Adipocyte (in vitro differentiated cells): ENCODE measurements at places on chromosomes 11 and 22.

DNA sequence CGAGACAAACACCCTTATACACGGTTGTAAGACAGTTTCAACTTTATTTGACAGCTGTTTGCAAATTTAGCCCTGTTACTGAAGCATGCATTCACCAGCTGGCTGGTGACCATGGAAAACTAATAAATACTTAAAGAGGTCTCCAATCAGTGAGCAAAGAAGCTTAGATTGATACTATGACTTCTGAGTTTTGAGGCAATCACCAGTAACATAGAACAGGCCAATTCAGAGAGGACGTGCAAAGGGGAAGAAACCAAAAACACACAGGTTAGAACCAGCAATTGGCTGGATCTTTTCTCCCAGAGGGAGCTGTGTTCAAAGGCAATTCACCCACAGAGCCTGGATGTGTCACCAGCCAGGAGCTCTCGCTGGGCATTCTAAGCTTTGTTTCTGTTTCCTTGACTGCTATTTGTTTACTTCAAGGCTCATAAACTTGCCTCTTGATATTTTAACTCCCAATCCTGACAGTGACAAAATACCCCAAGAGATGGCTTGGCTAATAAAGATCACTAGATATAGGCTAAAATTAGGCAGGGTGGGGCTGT is 113.6 kb upstream of the MTMR2 start:
- no peak for DNase-seq

DNA sequence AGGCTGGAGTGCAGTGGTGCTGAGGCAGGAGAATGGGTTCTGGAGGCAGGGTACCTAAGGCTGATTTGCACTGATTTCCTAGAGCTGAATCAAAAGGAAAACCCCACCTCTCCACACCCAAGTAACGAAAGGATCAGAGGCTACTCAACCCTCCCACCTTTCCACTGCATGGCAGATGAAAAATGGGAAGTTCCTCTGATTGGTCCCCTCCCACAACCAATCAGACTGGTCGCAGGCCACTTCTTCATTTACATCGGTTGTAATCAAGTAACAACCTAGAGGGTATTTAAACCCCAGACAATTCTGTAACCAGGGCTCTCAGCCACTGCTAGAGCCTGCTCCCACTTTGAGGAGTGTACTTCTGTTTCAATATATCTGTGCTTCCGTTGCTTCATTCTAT is 18.6 kb upstream of the PARVB start:
- DNase-seq, result no peak

- no peak for DNase-seq
Observed at GRCh38 chr11:10935015-10935559, 77.2 kb upstream of the ZBED5 start.

GRCh38 chr11:134453441-134453840 is 41.4 kb upstream of the B3GAT1 start:
- no peak for DNase-seq

- DNase-seq, result no peak
Observed at GRCh38 chr22:31752096-31752847, 1.5 kb upstream of the DEPDC5 start.

DNA sequence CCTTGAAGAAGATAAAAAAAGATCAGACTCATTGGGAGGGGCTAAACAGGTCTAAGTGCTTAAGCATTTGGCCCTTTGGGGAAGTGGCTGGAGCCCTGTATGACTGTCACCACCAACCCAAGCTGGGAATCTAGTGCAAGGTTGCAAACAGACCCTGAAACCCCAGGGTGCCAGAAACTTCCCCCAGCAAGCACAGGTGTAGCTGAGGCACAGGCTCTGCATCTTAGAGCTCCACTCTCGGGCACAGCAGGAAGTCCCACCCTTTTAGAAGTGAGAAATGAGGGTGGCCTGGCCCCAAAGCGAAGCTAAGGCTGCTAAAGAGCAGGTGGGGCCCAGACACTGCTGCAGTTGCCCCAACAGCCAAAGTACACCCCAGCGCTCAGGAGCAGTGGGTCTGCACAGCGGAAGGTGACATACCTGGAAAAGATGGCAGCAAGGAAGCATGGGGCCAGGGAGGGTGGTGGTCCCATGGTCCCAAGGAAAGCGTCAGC is 5.8 kb upstream of the KDM2A start:
- DNase-seq, result no peak

- DNase-seq, result peak; percentile 65
Observed at GRCh38 chr11:6576471-6577373, 26.7 kb downstream of the RRP8 start.

- no peak for DNase-seq
Observed at GRCh38 chr22:50225200-50225969, 19.4 kb downstream of the TUBGCP6 start.

- DNase-seq, result peak; percentile 77
Observed at GRCh38 chr11:108302121-108302785, 79.4 kb downstream of the ATM start.

- DNase-seq, result no peak
Observed at GRCh38 chr11:47212938-47213337, 1.8 kb upstream of the DDB2 start.

DNA sequence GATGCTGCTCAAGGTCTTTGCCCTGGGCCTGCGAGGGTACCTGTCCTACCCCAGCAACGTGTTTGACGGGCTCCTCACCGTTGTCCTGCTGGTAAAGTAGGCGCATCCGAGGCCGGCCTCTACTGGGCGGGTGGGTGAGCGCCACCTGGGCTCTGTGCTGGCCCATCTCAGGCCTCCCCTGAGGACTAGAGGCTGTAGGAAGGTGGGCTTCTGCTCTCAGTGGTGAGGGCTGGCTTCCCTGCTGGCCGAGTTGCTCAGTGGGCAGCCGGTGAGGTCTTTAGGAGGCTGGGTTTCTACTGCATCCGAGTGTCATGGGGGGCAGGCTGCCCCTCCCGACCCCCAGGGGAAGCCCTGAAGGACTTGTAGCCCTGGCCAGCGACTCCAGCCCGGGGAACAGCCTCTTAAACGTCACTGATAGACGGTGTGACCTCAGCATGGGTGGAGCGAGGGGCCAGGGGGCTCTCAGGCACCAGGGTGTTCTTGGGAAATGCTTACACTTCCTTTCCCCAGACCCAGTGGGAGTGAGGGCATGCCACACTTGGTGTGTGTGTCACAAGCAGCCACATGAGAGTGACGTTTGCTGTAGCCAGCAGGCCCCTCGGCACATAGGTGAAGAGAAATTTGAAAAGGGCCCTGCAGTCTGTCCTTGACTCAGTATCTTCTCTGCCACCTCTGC is 30.3 kb downstream of the TPCN2 start:
- DNase-seq, result no peak

DNA sequence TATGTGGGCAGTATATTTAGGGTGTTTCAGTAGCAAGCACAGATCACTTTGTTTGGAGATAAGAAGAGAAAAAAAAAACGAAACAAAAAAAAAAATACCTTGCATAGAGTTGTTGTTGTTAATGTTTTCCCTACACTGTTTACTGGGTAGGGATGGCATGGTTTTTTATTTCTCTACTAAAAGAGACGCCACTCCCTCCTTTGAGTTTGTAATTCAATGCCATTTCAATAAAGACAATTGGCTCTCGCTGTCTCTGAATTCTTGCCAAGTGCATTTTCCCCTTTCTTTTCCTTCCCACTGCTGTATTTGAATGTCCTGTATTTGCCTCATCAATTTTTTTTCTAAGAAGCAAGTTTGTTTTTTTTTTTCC is 213.9 kb upstream of the UBASH3B start:
- peak; percentile 7 for DNase-seq

DNA sequence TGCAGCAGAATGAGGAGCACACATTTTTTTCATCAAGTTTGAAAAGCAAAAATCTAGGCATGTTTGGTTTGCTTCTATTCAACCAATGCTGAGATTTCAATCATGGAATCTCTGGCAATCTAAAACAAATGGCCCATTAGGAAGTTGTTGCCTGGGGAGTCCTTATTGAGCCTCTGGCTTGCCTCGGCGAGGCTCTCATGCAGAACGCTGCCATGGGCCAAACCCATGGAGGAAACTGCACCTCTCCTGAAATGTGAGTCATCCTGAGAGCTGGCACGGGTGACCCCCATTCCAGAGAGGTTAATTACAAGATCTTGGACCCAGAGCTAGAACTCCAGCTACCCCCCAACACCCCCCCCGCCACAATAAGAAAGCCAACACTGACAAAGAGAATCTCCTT is 80.7 kb downstream of the MN1 start:
- DNase-seq, result peak; percentile 61

DNA sequence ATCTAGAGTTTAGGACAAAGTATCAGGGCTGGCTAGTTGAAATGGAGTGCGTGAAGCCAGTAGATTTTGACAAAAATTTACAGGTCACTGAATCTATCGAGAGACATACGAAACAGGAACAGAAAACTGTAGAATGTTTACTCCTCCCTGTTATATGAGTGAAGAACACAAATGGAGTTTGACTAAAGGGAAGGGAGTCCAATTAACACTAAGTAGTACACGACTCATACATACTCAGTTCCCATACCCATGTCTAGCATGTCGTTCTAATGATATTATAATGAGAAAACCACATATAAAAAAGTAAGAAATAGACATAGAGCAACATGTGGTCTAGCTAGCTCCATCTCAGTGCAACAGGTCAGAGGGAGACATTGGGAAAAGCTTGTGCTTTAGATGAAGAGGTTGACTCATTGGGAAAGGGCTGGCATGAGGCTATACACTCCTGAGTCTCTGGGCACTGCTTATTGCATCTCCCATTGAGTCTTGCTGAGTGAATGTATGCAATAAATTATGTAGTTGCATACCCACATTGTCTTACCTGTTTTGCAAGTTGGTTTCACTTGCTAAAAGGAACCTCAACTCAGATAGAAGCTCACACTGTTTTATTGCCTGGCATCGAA is 43.5 kb downstream of the CD44 start:
- no peak for DNase-seq

DNA sequence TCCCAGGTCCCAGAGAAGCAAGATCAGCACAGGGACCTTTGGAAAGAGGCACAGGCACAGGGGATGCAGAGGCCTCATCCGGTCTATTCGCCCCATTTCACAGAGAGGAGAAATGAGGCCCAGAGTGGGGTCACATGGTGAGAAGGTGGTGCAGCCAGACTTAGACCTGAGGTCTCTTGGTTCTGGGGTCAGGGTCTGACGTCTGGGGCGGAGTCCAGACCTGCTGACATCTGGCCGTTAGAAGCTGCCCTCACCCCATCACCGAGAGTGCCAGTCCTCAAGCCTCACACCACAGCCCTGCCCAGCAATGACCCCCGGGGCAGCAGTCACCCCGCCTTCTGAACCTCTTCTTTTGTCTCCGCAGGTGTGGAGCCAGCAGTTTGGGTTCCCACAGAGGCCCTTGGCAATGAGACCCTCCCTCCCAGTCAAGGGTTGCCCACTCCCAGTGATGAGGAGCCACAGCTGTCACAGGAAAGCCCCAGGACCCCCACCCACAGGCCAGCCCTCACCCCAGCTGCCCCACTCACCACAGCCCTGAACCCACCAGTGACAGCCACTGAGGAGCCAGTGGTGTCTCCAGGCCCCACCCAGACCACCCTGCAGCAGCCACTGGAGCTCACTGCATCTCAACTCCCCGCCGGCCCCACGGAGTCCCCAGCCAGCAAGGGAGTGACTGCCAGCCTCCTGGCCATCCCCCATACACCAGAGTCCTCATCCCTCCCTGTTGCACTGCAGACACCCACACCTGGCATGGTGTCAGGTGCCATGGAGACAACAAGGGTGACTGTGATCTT is 62.4 kb downstream of the OTOG start:
- no peak for DNase-seq

- no peak for DNase-seq
Observed at GRCh38 chr11:31676280-31676982, 134.7 kb downstream of the PAX6 start.

DNA sequence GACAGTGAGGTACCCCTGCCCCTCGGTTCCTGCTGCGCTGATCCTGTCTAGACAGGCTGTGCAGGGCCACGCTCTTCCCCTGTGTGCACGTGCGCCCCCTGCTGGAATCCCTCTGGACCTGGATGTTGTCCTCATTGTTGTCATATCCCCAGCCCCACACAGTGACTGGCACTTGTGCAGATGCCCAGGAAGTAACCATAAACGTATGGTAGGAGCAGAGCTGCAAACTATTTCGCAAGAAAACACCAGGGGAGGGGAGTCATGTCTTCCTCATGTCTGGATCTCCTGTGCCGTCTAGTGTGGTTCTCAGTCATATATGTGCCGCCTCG is 114.7 kb downstream of the CRYBB2 start:
- peak; percentile 7 for DNase-seq

DNA sequence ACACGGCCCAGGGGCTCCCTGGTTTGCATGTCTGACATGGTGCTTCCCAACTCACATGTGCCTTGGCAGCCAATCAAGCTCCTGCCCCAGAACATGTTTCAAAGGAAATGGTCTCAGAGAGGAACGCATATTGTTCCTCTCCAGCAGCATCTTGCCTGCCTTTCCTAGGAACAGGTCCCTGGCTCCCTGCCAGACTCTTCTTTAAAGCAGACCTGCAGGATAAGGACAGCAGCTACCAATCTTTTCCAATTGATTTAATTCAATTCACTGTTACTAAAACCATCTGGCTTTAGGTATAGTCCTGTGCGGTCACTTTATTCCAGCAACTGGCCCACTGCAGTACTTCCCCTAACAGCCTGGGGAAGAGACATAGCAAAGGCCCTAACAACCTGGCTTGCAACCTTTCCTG is 79.9 kb downstream of the AMBRA1 start:
- no peak for DNase-seq

GRCh38 chr11:103648670-103649400 is 387.6 kb upstream of the DDI1 start:
- no peak for DNase-seq

DNA sequence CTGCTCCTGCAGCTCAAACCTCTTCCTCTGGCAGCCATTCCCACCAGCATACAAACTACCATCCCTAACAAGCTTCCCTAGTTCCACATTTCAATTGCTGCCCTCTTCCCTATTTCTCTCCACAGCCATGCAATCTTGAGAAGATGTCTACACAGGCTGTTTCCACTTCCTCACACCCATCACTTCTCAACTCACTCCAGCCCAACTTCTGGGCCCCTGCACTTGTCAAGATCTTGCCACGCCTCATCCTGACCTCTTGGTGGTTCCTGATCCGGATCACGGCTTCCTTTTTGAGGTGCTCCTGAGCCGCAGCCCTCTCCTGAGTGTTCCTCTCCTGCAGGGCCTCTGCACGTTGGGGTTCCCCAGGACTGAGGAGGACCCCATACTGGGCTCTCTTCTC is 22.6 kb downstream of the RPL27A start:
- no peak for DNase-seq

DNA sequence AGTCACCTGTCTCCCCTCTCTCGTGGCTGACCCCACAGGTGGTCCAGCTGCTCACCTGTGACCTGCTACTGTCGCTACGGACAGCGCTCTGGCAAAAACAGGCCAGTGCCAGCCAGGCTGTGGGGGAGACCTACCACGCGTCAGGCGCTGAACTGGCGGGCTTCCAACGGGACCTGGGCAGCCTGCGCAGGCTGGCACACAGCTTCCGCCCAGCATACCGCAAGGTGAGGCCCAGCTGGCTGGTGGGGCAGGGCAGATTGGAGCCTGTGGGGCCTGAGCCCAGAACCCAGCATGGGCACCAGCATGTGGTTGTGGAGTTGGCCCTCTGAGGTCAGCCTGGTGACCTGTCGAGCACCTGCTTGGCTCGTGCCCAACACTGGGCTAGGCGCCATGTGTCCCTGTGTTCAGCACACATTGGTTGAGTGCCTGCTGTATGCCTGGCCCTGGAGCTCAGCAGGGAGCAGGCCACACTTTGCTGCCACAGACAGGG is 11.9 kb downstream of the SHISA8 start:
- DNase-seq, result no peak
